ENCODE measurements at places on chromosomes 6 and 20.

DNA sequence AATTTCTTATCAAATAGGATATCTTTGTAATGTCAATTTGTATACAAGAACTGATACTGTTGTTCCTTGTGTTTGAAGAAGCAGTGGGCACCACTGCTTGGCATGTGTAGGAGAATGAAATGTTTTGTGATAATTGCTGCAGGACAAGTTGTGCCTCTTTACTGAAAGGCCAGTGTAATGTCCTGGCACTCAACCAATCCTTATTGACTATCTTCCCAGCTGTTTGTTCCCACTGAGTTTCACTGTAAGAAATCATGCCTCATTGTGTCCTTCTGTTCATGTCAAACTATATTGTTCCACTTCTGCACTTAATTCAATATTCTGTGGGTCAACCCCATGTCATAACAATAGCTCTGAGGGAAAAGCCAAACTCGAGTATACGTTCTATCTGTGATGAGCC, 136.1 kb upstream of the FAM83B start:
- DNase-seq: no peak

DNA sequence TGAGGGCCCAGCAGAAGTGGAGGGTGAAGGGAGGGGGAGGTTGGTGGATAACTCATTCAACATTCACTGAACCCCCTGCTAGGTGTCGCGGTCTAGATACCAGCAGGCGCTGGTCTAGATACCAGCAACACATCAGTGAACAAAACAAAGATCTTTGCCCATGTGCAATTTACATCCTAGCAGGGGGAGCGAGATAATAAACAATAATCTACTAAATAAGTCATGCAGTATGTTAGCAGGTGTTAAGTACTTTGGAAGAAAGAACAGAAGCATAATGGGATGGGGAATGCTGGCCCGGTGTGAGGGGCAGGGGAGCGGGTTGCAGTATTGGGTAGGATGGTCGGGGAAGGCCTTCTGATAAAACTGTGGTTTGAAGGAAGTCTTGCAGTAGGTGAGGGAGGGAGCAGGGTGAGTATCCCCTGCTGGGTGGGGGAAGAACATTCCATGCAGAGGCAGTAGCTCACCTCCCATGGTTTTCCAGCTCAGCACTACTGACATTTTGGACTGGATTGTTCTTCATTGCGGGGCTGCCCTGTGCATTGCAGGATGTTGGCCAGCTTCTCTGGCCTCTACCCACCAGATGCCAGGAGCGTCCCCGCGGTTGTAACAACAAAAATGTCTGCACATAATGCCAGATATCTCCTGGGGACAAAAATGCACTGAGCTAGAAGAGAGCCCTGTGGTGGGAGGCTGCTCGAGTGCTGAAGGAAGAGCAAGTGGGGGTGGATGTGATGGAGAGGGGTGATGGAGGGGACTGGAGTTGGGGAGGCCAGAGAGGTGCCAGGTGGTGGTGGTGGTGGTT, 117.3 kb downstream of the TOX2 start:
- no peak for DNase-seq

GRCh38 chr6:34189806-34190503, 44.1 kb upstream of the GRM4 start:
- no peak for DNase-seq

- DNase-seq: no peak
These were observed 87.4 kb upstream of the FOXQ1 start for GRCh38 chr6:1224514-1224913.

- DNase-seq: no peak
These were observed 94.2 kb downstream of the UTRN start for GRCh38 chr6:144379356-144379755.

DNA sequence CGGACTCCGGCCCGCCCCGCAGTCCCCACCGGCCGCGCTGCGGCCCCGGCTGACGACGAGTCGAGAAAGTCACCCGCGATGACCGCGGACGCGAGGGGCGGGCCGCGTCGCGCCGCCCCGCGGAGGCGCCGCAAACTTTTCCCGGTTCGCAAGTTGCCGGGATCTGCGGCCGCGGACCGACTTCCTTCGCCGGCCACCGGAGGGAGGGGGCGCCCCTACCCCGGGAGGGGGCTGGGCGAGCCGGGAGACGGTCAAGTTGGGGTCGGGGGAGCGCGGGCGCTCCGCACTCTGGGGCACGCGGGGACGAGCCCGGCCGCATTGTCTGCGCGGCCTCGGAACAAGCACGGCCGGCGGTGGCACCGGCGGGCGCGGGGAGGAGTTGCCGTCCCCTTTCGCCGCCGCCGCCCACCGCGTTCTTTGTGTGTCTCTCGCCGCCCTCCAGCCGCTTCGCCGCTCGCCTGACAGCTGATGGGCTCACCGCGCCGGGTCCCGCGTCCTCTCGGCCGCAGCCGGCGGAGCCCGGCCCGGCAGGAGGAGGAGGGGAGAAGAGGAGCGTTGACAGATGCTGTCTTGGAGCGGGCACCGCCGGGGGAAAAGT, 131.6 kb downstream of the OGFRL1 start:
- DNase-seq: no peak

GRCh38 chr6:56255349-56255748, 8.0 kb upstream of the COL21A1 start:
- no peak for DNase-seq

- DNase-seq: peak; percentile 14
These were observed 76.7 kb downstream of the PREP start for GRCh38 chr6:105326216-105326615.

- no peak for DNase-seq
These were observed 4.1 kb upstream of the SLC2A10 start for GRCh38 chr20:46705378-46705729.

DNA sequence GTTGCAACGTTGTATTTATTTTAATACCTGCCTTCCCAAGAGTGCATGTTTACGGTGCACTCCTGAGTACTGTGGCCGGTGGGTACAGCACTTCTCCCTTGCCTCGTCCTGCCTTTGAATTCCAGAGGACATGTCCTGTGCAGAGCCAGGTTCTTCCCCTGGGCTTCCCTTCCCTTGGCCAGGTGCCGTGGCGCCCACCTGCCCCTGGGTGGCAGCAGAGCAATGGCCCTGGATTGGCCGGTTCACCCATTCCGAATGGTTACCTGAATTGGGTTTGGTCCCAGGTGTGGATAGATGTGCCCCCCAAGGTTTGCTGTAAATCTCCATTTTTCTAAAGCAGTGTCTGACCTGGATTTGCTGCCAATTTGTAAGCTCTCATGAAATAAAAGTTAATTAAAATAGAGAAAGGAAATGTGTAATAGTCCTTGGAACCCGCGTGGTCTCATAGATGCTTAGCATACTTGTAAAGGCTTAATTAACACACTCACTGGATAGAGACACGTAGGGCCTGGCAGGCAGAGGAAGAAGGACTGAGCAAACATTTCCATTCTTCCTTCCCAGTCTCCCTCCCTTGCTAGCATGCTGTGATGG, 40.6 kb downstream of the DTD1 start:
- no peak for DNase-seq

DNA sequence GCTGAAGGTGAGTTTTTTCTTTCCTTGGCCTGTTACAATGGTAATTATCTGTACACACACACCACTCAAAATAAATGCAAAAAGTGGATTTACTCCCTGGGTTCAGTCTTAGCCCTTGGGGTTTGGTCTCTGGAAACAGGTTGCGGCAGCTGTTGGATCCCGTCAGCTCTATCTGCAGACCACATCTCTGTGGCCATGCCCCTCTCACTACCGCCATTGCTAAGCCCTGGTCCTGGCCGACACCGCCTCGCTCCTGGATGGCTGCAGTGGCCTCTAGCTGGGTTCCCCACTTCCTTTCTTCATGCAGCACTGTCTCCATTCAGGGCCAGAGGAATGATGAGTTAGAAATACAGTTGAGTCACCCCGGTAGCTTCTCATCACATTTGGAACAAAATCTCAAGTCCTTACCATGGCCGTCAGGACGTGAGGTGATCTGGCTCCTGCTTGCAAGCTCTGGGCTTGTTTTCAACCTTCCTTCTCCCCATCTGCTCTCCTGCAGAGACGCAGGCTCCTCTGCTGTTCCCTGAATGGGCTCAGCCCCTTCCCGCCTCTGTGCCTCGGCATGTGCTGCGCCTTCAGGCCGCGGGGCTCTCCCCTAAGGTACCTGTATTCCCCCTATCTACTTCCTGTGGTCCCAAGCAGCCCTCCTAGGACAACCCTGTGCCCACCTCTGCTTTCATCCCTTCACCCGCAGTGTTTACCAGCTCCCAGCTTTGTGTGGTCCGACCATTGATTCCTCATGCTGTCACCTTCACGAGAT, 38.0 kb downstream of the EFCAB8 start:
- no peak for DNase-seq

GRCh38 chr20:32970115-32970972, 33.9 kb downstream of the SUN5 start:
- DNase-seq: no peak

DNA sequence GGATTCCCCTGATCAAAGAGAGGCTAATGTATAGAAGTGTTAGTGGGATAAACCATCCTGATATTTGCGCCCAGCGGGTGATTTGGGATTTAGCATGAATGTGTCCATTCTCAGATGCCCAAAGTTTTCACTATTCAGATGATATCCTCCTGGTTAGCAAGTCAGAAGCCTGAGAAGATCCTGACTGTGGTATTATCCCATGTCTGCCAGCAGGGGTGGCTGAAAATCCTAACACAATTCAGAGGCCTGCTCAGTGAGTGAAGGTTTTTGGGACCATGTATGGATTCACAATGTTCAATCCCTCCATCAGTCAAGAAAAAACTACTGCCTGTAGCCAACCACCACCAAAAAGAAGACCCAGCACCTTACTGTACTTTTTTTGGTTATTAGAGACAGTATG, 34.1 kb upstream of the SPACA1 start:
- DNase-seq: no peak

- DNase-seq: no peak
These were observed 12.0 kb downstream of the RNF8 start for GRCh38 chr6:37365791-37366190.

GRCh38 chr6:40693768-40694167, 106.6 kb upstream of the LRFN2 start:
- DNase-seq: peak; percentile 82

- no peak for DNase-seq
These were observed 634 bp downstream of the HSF2 start for GRCh38 chr6:122400121-122400450.

DNA sequence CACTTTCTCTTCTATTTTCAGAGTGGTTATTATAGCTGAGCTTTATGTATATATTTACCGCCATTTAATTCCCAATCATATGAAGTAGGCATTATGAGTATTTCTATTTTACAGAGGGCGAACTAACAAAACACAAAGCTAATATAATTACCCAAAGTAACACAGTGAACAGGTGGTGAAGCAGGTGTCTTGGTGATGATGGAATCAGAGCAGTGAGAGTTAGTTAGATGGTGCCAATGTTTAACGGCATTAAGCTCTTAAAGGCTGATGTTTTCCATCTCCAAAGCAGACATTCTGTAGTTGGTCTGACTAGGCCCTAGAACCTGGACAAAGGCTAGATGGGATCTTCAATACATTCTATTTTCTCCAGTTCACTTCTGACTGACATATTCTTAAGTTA, 551.1 kb upstream of the SYNCRIP start:
- peak; percentile 35 for DNase-seq

DNA sequence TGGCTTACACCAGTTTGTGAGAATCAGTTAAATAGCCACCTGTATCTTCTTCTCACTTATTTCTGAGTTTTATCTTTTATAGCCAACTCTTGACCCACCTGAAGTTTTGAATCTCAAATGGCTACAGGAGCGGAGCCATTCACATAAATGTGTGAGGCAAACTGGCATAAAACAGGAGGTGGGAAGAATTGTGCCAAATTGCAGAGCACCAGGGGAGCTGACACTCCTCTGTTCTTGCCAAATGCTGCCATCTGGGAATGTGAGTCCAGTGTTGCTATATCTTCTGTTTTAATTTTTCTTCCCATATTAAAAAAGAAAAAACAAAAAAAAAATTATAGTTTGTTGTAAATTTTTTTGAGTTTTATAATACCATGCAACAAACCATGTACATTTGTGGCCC, 17.0 kb upstream of the RNF146 start:
- no peak for DNase-seq

GRCh38 chr6:156689656-156690055, 87.5 kb upstream of the ARID1B start:
- DNase-seq: no peak

DNA sequence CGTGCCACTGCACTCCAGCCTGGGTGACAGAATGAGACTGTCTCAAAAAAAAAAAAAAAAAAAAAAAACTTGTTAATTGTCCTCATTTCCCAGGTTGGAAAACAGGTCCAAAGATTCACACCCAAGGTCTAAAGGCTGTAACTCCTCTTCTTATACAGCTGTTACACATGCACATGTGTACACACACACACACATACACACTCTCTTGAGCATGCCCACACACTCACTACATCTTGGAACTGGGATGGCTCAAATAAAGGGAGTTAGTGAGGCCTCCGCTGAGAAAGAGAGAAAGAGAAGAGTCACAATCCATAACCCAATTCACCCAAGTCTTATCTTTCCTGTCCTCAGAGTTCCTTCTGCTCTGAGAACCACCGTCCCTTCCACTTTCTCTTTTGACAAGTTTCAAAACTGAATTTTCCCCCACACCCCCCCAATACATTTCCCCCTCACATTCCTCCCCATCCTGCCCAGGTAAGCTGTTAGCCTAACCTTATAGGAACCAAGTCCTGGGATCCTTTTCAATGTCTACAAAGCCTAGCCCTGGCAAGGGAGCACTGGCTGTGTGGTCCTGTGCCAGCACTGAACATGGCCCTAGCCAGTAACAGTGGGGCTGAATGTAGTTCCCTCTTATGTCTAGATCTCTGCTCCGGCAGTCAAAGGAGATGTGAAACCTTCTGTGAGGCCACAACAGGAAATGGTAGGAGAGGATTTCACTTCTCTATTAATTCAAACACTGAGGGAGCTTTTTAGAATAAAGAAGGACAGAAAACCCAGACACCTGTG, 3.2 kb upstream of the HLA-DMB start:
- no peak for DNase-seq

DNA sequence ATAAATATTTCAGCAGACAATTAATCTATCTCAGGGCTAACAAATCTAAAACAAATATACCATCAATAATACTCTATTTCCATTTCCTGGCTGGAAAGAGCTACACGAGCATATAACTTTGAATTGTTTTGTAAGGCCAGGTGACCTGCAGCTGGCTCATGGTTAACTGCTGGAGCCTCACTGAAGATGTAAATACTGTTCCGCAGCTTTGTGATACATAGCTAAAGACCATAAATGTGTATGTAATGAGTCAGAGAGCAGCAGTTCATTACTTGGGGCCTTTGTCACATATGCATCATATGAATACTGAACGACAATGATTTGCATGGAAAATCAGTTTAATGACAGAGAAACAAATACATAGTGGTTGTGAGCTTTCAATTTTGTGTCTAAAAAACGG, 109.4 kb upstream of the CCN2 start:
- no peak for DNase-seq

DNA sequence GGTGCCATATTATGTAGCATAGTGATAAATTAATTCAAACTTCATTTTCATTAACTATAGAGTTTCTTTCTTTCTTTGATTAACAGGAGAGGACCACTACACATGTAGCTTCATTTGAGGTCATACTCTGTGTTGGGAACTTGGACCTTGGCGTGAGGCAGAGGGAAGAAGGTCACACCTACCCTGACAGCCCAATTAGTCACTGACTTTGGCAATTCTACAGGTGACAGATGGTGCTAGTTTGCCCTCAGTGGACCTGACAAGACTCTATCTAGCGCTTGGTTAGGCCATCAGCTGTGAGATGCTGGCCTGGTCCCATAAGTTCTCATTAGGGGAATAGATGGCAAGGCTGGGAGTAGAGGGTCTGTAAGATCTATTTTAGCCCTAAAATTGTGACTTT, 14.2 kb downstream of the SLX4IP start:
- peak; percentile 10 for DNase-seq

- DNase-seq: no peak
These were observed 1.1 kb downstream of the JAG1 start for GRCh38 chr20:10672624-10673127.
